ENCODE measurements at places on chromosomes 13 and 19.

DNA sequence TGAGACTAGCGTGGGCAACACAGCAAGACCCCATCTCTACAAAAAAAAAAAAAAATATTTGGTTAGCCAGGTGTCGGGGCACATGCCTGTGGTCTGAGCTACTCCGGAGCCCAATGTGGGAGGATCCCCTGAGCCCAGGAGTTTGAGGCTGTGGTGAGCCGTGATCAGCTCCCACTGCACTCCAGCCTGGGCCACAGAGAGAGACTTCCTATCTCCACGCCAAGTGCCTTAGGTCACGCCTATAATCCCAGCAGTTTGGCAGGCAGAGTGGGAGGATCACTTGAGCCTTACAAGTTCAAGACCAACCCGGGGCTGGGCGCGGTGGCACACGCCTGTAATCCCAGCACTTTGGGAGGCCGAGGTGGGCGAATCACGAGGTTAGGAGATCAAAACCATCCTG is 8.7 kb upstream of the ADAT3 start:
- no peak for DNase-seq

DNA sequence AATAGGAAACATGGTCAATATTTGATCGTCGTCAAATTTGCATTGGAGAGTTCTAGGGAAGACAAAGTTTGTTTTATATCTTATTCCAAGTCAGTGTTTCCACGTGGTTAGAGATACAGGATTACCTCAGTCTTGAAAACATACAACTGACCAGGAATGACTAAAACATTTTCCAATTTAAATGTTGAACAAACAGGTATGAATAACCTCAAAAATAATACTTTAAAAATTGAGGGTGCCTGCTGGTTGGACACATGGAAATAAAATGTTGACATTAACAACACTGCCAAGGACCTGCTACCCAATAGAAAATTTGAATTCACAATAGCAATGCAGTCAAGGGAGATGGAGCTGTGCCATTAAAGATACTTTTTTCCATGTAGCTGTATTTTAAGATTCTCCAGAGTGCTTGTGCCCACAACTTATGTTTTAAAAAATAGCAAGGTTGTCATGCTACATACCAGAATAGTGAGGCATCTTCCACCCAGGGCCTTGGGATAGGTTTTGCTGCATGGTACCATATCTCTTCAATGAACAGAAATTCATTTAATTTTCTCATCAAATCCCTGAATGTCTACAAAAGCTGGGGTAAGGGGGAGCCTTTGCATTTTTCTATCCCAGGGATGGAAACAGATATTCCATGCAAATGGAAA is 260.8 kb downstream of the EFNB2 start:
- no peak for DNase-seq

DNA sequence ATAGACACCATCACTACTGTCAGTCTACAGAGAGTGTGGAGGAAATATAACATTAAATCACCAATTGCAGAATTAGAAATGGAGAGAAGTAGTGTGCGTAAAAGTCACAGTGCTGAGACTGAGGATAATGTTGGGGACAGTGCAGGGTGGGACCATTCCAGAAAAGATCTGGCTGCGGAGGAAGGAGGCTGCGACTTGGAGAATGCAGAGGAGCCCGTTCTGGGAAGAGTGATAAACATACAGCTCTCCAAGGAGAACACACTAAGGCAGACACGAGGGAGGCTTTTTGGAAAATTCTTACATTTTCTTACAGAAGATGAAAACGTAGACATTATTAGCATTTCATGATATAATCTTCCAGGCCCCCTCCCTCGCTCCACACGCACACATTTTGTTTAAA is 337.8 kb downstream of the IRS2 start:
- DNase-seq = no peak

DNA sequence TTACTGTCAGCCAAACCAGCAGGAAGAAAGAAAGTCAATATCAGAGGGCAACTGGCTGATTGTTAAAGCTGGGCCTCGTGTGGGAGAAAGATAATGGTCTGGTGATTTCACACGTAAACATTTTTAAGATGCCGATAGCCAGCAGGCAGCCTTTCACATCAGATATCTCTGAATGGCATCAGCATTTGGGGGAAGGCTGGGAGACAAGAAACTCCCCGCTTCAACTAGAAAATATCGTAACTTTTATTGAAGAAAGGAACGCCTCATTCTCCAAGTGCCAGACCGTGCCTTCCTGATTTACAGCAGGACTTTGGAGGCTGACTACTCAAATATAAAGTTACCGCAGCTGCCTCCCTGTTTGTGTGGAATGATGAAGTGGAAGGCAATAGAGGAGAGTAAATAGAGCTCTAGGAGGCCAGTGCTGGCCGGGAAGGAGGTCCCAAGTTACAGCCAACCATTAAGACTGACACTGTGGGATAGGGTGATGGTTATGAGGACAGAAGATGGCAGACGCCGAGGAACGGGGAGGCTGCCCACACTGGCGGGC is 284.3 kb upstream of the MAB21L1 start:
- DNase-seq = no peak

DNA sequence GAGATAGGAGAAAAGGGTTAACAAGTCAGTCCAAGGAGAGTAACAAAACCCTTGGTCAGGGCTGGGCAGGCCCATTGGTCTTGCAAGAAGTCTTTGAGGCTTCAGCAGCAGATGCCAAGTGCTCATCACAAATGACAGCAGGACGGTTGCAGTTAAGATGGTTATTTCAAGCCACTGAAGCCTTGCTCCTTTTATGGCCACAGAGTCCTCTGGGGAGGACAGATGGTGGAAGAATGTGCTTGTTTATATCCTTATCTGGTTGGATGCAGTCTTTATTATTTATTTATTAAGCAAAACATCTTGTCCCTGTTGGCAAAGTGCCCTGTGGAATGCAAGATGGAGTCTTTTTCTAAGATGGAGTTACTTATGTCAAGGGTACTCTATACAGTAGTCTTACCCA is 19.2 kb upstream of the ZNF331 start:
- DNase-seq = no peak

- DNase-seq = peak; percentile 37
Observed at GRCh38 chr19:42276821-42277220, 7.8 kb downstream of the CIC start.

DNA sequence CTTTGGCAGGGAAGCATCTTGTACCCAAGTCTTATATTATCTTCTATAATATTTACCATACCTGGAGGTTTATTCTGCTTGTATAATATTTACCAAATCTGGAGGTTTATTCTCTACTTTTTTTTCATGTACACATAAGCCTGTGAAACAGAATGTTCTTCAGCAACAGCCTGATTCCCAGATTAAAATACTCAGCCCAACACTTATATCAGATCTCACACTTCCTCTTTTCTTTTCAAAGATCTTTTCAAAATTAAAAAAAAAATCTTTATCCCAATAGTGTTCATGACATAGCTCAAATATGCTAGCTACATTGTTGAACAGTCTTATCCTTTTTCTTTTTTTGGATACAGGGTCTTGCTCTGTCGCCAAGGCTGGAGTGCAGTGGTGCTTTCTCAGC is 300.7 kb downstream of the LMO7 start:
- no peak for DNase-seq

DNA sequence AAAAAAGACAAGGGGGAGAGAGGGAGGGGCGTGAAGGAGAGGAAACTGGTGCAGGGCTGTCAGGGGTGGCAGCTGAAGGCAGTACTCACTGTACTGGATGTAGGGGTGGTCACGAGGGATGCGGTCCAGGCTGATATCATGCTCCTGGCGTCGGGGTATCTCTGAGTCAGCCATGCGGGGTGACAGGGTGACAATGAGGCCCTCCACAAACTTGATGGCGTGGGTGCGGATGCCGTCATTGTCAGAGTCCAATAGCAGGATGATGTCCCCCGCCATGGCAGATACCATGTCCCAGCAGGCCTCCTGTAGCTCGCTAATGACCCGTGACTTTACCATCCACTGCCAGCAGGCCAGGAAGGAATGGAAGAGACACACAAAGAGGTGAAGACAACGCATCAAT is 15.3 kb downstream of the SYMPK start:
- no peak for DNase-seq

DNA sequence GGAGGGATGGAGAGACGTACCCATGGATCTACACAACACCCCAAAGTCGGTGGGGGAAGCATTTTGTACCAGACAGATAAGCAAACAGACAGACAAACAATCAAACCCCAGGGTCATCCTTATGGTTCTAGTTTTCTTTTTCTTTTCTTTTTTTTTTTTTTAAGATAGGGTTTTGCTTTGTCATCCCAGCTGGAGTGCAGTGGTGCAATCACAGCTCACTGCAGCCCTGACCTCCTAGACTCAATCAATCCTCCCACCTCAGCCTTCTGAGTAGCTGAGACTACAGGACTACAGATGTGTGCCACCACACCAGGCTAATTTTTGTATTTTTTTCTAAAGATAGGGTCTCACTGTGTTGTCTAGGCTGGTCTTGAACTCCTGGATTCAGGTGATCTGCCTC is 17.9 kb upstream of the FBL start:
- no peak for DNase-seq

All from stimulated activated naive CD4-positive, alpha-beta T cell treated with Interleukin-2 at 50 U/mL for 16 hours (primary cell).